ENCODE measurements at places on chromosomes 3 and 15.

DNA sequence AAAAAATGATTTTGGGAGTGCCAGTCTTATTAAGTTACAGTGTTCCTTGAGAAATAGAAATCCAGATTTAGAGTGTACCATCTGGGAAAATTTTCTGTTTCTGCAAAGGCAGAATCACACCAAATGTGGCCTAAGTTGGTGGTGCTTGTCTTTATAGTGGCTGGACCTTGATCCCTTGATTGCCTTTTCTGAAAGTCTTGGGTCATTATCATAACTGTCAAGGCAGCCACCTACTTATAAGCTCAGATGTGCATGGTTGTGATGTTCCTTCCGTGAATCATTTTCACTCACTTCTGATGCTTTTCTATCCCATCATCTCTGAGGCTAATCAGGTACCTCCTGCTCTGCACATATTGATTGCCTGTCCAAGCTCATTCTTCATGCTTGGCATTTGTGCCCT is 20.1 kb downstream of the CMSS1 start:
- no peak for DNase-seq

DNA sequence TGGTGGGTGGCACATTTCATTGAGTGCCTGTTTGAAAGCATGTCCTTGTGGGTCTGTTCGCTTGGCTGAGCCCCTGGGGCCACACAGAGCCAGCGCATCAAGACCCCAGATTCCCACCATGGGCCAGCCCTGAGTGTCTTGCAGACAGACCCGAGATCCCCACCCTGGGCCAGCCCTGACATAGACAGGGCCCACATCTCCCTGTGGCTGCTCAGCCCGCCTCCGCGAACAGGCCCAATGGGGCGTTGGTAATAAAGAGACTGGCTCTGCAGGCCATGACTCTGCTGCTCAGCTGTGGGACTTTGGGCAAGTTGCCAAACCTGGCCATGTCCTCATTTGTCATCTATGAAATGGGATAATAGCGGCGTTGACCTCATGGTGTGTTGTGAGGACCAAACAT is 22.6 kb downstream of the FAH start:
- DNase-seq = no peak

- DNase-seq = no peak
Observed at GRCh38 chr3:178673529-178673928, 137.3 kb downstream of the KCNMB2 start.

GRCh38 chr3:30826531-30826942 is 67.9 kb downstream of the GADL1 start:
- DNase-seq = no peak

DNA sequence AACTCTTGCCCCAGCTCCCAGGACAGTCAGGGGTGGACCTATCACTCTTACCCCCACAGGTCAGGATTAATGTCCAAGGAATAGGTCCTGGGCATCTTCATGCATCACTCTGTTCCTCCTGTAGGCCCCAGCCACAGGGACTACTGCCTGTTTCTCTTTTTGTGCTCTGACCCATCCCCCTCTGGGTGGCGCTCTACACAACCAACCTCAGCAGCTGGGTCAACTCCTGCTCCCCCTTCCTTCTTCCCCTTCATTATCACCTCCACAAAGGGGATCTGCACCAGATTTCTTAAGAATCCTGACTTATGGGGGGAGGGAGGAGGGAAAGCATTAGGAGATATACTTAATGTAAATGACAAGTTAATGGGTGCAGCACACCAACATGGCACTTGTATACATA is 12.2 kb upstream of the TRANK1 start:
- DNase-seq = no peak

DNA sequence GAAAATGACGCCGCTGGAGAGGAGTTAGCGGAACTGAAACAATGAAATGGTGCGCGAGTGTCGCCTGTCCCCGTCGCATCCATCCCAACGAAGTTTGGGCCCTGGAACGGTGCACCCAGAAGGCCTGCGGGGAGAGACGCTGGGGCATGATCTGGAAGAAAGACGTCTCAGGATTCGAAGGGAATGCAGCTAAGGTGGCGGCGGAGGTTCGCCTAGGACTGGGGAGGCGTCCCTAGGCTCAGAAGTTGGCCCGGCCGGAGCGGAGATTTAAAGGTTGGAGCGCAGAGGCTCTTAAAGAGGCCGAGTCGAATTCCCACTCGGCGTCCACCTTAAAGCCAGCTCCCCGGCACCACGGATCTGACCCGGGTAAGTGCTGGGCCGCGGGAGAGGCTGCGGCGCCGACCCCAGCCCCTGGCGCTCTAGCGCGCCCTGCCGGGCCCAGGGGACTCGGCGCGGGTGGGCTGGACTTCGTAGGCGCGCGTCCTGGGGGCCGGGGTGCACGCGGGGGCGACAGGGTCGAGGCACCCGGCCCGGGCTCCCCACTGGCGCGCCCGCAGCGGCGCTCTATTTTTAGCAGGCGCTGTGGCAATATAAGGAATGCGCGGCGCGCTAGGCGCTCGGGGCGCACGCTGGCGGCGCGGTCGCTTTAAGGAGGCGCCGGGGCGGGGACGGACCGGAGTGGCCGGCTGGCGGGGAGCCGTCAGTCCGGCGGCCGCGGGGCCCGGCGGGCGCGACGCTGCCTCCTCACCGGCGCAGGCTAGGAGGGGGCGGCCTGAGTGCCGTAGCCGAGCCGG is at the start of gene MRAS:
Gene MRAS, plus strand, starts transcription at position 620 of the 794 bp plus-strand sequence. CDS start 24,305 bp downstream, outside the sequence.
- DNase-seq = peak; percentile 29

DNA sequence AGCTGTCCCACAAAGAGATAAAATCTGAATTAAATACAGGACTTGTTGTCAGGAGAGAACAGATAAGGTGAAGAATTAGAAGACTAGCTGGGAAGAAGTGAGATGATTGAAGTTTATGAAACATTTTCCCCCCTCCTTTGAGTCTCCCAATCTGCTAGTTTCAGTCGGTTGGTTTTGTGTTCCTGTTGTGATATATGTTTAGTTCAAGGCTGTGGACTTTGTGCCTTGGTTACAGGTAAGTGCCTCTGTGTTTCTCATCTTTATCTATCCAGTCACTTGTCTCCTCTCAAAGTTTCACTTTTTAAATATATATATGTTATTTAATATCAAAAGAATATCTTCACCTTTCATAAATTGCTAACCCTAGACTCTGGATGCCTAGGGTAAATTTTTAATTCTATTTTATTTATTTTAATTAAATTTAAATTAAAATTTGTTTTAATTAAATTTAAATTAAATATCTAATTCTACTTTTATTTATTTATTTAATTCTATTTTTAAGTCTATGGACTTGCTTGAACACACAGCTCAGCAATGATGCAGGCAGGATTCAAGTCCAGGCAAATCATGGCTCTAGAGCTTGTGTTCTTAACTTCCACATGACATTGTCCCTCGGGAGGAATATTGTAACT is 190.0 kb downstream of the FHIT start:
- DNase-seq = no peak

DNA sequence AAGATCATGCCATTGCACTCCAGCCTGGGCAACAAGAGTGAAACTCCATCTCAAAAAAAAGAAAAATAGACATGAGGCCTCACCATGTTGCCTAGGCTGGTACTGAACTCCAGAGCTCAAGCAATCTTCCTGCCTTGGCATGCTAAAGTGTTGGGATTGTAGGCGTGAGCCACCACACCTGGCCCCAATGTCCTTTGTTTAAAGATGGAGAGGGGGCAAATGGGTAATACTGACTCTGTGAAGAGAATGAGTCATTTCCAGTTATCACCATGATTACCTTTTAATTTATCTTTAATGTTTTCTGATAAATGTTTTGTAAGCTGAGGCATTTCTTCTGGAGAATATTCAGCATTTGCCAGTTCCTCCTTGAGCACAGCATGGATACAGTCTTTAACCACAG is 2.2 kb downstream of the DYNLT2B start:
- DNase-seq = no peak

DNA sequence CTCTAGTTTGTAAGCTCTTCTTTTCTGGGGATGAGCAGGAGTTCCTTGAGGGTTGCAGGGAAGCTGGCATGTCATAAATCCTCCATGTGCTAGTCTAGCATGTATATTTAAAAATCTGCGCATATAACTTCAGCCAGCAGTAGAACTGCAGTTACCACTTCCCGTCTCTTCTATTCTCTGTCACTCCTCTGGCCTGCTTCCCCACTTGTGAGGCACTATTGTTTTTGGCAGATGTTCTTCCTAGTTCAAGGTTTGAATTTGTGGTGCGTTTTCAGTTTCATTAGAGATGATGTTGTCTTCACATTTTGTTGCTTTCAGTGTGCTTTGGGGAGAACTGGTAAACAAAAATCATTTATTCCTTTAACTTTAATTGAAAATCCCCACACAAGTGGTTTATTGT is 169.1 kb upstream of the ZPLD1 start:
- no peak for DNase-seq

DNA sequence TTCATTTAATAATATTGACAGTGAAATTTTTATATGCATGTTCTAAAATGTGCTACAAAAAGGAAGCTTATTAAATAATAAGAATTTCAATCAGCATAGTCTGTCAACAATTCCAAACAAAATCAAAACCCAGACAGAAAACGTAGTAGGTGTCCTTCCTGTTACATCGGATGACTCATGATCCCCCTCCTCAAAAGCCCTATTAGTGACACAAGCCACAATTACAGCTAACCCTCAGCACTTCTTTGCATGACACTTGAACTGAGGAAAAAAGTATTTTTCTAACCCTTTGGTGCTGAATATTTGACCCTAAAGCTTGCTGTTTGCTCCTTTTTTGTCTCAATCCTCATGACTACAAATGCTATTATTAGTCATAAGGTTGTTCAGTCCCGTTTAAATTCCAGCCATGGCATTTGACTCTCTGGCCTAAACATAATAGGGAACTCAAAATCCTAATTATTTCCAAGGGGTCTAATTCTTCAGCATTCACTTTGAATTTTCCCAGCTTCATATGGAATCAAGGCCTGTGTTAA is 78.1 kb downstream of the COL8A1 start:
- DNase-seq = no peak

GRCh38 chr3:11757441-11757875 is 89.2 kb downstream of the TAMM41 start:
- no peak for DNase-seq

DNA sequence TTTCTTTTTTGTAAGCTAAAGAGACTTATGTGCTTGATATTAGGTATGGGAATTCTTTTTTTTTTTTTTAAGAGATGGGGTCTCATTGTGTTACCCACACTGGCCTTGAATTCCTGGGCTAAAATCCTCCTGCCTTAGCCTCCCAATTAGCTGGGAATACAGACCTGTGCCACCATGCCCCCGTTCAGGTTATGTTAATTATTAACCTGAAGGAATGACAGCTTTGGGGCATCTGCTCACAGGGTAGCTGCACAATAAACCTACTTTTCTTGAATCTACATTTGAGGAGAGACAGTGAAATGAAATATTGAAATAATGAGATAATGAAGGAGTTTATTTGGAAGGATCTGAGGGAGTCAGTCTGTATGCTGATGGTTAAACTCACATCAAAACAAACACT is 158.2 kb upstream of the FAM3D start:
- no peak for DNase-seq

- no peak for DNase-seq
Observed at GRCh38 chr3:56055546-56055945, 412.7 kb downstream of the ERC2 start.

DNA sequence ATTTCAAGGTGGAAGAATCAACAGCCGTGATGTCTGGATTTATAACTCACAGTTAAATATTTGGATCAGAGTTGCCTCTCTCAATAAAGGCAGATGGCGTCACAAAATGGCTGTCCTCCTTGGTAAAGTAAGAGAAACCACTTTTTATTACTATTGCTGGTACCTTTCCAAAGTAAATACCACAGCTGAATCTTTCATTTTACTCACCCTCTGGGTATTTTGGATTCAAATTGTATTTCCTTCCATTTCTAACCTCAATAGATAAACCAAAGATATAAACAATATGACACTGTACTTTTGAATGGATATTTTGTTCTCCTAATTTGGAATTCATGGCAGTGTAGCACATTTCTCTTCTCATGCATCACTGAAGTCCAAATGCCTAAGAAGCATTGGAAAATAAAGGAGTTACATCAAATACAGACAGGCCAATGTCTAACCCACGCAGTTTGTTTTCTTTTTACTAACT is 29.5 kb downstream of the KLHL24 start:
- no peak for DNase-seq

DNA sequence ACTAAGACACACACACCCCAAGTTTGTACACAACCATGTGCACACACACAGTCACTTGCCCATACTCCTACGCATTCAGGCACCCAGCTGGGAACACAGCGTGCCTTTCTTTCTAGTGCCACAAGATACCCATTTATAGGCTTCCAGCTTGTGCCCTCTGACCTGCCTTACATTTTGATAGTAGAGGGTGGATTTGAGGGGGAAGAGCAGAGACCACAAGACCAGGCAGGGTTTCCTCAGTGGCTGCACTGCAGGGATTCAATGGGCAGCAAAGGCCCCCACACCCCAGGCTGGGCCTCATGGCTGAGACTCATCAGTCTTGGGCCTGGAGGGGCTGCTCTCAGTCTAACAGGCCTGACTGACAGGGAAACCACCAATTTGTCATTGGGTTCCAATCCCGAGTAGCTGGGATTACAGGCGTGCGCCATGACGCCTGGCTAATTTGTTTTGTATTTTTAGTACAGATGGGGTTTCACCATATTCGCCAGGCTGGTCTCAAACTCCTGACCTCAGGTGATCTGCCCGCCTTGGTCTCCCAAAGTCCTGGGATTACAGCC is 18.8 kb upstream of the ANKDD1A start:
- peak; percentile 28 for DNase-seq

- DNase-seq = no peak
Observed at GRCh38 chr3:56411166-56411565, 57.1 kb downstream of the ERC2 start.

DNA sequence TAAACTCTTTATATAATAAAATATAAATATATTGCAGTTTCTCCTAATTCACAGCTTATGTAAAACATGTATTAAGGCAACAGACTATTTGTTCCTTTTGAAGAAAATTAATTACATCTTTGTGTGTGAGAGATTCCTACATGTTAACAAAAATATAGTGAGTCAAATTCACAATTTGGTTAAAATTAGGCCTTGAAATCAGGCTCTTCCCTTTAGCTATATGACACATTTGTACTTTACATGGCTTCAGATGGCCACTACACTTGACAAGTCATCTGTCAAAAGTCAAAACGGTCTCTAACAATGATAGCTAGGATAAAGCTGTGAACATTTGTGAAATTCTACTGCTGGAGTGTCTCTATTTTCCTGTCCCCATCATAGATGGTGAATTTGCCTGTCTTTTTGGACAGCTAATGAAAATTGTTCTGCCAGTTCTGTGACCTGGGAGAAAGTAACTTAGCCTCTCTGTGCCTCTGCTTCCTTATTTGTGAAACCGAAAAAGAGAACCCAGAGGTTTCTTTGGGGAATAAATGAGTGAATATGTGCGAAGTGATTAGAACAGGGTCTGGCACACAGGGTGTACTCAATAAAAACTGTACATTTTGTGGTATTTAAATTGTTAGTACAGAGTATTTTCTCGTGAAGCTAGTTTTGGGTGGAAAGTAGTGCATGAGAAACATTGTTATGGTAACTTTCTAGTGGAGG is 23.6 kb downstream of the TM4SF4 start:
- DNase-seq = no peak

GRCh38 chr3:71568207-71568606 is 15.3 kb downstream of the FOXP1 start:
- DNase-seq = no peak

DNA sequence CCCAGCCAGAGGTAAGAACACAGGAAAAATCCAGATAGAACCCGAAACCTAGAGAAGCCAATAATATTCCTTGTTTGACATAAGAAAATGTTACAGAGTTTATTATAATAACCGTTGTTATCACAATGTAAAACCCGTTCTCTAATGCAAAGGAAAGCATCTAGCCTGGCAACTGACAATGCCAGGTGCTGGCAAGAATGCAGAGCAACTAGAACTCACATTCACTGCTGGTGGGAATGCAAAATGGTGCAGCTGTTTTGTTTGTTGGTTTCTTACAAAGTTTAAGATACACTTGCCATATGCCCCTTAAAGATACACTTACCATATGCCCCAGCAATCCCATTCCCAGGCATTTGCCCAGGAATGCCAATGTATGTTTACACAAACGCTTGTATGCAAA is 23.4 kb downstream of the VPS39 start:
- DNase-seq = no peak
